ENCODE measurements at places on chromosomes 6 and 20.
A peak's percentile ranks its signal among the peaks of the same experiment; 100 is the strongest.

GRCh38 chr20:54980103-54980960 is 504.9 kb downstream of the DOK5 start:
- no peak for DNase-seq

GRCh38 chr6:88808381-88808780 is 155.0 kb downstream of the RNGTT start:
- no peak for DNase-seq

- DNase-seq, result no peak
These were observed 58.9 kb downstream of the RREB1 start for GRCh38 chr6:7166410-7167293.

GRCh38 chr6:28351087-28351486 is 1.3 kb downstream of the ZKSCAN3 start:
- DNase-seq, result no peak

- DNase-seq, result peak; percentile 40
These were observed 445 bp downstream of the RAB32 start for GRCh38 chr6:146543940-146544615.

- no peak for DNase-seq
These were observed 40.1 kb downstream of the HECA start for GRCh38 chr6:139174961-139175360.

DNA sequence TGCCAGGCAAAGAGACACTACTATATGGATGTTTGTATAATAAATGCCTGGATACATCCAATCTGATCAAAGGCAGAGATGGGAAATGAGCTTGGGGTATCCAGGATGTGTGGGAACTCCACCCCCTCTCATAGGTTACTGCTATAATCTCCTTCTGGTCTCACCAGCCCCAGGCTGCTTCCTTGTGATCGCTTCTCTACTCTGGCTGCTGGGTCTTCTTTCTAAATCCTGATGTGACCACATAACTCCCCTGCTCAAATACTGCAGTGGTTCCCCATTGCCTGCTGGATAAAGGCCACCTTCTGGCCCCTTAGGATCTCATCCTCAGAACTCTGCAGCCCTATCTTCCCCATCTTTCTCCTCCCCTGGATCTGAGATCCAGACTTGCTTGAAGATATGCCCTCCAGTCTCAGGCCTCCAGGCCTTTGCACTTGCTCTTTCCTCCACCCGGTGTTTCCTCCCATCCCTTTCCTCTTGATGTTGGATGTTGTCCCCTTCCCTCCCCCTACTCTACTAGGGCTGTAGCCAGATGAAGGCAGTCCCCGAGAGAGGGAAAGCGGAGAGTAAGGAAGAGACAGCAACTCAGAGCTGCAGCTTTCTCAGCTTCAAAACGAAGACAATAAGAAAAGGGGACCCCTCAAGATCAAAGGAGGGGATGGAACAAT is 828 bp upstream of the XKR7 start:
- DNase-seq, result no peak

DNA sequence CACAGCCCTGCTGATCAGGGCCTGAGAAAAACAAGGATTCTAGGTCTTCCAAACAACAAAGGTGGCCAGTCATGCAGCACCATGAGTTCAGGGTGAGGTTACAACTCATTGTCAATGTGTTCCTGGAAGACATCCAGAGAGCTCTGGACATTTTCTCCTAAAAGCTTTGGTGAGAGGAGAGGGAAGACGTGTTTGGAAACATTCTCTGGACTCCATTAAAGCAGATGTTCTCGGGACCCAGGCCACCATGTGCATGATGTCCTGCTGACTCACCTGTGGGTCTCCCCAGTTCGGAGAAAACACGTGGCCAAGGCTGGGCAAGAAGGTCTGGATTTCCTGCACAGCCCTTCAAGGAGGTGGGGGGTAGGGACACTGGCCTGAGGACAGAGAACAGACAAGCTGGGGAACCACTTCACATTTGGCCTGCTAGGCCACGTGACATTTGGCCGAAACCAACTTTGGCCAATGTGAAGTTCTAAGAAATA is 61.6 kb downstream of the KCNB1 start:
- DNase-seq, result no peak

- DNase-seq, result no peak
These were observed 9.3 kb upstream of the SIRPB2 start for GRCh38 chr20:1500496-1500895.

DNA sequence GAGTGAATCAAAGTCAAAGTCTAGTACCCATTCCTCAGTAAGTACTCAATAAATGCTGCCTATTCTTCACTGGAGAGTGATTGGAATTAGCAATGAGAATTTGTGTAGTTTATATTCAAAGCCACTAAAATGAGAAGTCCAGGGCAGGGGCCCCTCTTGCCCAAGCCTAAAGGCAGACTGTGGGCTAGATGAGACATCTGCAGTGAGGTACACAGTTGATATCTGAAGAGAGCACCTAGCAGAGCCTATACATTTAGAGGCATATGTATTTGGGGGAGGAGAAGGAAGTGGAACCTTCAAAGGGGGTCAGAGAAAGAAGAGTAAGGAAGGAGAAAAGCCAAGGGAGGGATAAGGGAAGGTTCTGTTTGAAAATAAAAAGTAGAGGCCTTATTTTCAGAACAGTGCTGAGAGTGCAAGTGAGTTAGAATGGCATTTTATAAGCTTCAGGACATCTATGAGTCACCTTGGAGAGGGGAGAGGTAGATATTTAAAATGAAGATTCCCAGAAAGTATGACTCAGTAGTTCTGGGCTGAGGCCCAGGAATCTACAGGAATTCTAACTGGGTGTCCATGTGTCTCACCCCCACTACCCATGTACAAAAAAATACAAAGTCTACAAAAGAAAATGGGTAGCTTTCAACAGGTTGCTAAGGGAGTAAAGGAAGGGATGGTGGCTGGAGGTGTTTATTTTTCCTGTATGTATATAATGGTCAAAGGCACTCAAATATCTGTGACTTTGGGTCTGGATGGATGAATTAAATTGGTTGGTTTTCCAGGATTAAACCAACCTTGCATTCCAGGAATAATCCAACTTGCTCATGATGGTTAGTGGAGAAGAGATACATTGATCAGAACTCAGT is 135.1 kb downstream of the ZFP64 start:
- DNase-seq, result peak; percentile 34

DNA sequence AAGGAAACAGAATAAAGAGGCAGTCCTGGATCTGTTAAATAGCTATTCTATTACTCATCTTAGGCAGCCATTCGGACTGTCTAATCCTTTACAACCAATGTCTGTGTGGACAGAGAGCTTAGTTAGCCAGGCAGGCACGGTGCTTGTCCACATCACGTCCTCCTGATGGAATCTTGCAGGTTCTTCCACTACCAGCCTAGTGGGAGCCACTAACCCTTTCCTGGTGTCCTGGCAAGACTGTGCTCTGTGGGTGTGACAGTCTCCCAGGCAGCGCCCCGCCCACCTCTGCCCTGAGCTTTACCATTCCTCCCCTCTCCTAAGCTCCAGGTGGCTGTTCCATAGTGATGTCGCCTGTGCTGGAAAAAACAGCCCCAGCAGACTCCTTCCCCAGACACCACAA is 78.3 kb upstream of the CLDN20 start:
- DNase-seq, result no peak

DNA sequence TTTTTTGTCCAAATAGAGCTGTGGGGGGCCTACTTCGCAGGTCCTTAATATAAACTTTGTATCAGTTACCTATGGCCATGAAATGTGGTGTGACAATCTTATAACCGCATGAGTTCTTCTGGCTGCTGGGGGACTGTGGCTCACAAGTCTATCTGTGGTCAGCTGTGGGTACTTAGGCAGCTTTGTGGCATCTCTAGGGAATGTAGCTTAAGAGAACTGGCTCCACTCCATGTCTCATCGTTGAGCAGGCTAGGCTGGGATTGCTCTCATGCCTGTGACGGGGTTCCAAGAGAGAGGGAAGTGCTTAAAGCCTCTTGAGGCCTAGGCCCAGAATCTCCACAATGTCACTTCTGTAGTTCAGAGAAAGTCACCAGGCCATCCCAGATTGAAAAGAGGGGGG is 140.5 kb downstream of the BTBD3 start:
- no peak for DNase-seq

DNA sequence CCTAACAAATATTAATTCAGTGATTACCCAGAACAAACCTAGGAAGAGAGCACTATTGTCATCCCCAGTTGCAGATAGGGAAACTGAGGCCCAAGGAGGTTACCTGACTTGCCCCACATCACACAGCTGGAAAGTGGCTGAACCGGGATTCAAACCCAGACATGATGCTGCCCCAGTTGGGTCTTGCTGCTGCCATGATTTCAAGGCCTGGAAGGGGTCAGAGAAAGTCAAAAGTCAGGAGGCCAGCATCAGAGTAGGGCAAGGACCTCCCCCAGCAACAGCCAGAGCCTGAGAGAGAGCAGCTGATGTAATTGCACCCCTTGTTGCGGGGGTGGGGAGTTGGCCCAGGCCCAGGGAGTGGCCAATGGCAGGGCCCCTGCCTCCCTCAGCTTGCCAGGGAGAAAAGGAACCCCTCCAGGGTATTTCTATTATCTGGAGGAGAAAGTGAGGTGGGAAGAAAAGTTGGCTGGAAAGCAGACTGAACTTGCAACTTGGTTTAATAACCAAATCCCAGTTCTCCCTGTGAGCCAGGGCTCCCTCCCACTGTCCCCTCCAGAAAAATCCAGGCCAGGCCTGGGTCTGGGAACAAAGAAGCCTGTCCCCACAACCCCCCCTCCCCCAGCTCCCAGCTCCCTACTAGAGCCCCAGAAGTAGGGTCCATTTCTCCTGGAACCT is 83.6 kb downstream of the MRPL14 start:
- no peak for DNase-seq

- DNase-seq, result no peak
These were observed 27.8 kb downstream of the THBS2 start for GRCh38 chr6:169225887-169226286.

- peak; percentile 28 for DNase-seq
These were observed 747.6 kb downstream of the RFPL4B start for GRCh38 chr6:113094779-113095178.

DNA sequence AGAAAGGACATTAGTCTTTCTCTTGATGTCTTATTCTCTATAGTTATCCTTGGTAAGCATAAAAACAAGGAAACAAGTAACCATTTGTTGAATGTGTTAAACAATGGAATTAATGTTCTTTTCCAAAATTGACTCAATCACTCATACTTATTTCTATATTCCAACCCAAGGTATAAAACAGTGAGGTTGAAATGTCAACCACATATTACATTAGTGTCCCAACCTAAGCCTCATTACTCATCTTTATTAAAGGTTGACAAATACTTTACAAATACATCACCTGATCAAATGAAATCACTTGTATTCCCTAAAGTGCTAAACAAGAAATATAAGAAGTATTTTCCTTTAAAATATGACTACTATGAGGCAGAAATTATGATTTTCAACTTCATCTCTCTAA is 100.5 kb downstream of the ASCC3 start:
- no peak for DNase-seq

DNA sequence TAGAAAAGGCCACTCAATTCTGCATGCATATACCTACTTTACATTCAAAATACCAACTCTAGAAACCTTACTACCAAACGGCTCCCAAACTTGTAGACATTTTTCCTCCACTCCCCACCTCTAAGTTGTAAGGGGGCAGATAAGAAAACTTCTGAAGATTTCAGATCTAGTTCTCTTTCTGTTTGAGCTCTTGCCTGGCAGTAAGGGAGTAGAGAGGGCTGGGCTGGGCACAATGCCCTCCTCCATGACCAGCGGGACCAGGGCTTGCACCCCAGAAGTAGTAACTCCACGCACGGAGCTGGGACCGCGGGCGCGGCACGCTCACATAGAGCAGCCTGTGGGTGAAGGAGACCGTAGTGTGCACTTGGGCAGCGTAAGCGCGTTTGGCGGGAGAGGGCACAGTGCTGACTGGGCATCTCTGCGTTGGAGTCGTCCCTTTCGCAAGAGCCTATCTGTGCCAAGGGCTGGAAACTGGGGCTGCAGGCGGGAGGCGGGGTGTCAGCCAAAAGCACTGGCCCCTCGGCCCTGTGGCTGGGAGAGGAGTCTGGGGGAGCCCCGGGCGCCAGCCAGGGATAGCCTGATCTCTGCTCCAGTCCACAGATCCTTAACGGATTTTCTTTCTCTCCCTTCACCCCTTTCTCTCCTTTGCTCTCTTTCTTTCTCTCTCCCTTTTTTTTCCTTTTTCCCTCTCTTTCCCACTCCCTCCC is 32.4 kb downstream of the PHACTR1 start:
- DNase-seq, result no peak

GRCh38 chr6:169800668-169801395 is 49.4 kb downstream of the ERMARD start:
- no peak for DNase-seq

GRCh38 chr6:147001621-147002020 is 202.6 kb upstream of the STXBP5 start:
- no peak for DNase-seq

GRCh38 chr6:33880766-33881165 is 77.0 kb upstream of the MLN start:
- no peak for DNase-seq

DNA sequence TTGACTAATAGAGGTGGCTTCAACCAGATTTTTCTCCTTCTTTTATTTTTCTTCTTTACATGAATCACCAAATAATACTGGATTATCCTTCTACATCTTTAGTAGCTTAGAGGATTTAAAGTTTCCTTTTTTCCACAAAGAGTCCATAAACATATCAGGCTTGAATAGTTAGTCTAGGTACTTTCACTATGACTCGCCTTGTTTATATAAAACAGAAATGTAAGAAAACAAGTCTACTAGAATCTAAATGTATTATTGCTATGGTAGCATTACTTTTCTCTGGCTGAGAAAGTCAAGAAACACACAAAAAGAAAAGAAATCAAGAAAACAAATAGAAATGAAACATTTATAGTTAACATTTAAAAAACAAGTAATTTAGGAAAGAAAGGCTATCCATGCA is 215.2 kb downstream of the PTPRK start:
- DNase-seq, result no peak
